ENCODE measurements at places on chromosomes 1 and 21.

- DNase-seq = no peak
Observed at GRCh38 chr1:108106775-108107174, 93.4 kb downstream of the SLC25A24 start.

- DNase-seq = no peak
Observed at GRCh38 chr1:77018761-77019160, 151.5 kb downstream of the ST6GALNAC5 start.

DNA sequence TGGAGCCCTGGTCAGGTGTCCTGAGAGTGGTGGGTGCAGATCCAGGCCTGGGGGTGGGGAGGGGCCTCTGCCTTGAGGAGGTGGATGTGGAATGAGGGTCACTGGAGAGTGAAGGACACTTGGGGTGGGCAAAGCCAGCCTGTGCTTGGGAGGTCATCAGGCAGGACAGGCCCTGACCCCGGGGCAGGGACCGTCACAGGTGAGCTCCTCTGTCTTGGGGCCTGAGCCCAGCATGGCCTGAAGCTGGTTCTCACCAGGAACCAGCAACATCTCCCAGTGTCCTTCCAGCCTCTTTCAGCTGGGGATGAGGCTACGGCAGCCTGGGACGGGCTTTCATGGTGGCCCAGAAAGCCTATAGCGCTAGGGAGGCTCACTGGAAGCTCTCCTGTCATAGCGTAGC lies 831 bp upstream of the KRTAP10-2 start:
- DNase-seq = no peak

GRCh38 chr1:53142226-53142853 lies at the start of gene SLC1A7:
Gene SLC1A7 (minus strand): TSS chr1:53142638. CDS start chr1:53142449, 189 bp downstream.
- DNase-seq = no peak

DNA sequence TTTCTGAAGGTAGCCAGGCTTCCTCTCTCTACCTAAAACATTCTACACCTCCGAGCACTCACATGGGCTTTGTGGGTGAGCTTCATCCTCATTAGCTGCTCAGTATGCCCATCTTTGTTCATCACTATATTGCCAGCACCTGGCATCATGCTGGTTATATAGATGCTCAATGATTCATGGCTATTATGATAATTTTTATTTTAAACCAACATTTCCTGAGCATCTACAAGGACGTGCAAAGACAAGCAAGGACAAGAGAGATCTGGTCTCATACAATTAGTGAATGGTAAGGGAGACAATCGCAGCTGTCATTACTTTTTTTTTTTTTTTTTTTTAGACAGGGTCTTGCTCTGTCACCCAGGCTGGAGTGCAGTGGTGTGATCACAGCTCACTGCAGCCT lies 11.3 kb upstream of the QSOX1 start:
- DNase-seq = no peak

- no peak for DNase-seq
Observed at GRCh38 chr1:67978890-67979516, 71.4 kb downstream of the DIRAS3 start.

- DNase-seq = no peak
Observed at GRCh38 chr1:74388855-74389254, 123.6 kb downstream of the LRRC53 start.

- no peak for DNase-seq
Observed at GRCh38 chr1:197808880-197809279, 33.6 kb upstream of the DENND1B start.

DNA sequence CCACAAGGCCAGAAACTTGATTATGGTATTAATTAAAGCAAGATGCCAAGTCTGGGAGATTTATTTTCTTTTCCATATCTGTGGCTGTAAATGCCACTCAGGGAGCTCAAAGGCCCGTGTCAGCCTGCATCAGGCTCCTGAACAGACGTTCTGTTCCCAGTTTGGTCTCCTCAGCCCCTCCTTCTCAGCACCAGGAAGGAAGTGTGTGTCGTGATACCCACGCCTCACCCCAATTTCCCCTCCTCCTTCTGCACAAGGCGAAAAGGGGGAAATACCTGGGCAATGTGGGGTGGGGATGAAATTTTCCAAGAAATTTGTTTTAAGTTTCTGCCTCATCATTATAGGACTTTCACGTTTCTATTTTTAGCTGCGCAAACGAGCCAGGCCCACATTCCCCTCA lies 112.0 kb downstream of the SYF2 start:
- DNase-seq = no peak

- DNase-seq = no peak
Observed at GRCh38 chr21:45309069-45309986, 21.6 kb upstream of the POFUT2 start.

GRCh38 chr1:213687832-213688231 lies 299.9 kb upstream of the PROX1 start:
- DNase-seq = no peak

DNA sequence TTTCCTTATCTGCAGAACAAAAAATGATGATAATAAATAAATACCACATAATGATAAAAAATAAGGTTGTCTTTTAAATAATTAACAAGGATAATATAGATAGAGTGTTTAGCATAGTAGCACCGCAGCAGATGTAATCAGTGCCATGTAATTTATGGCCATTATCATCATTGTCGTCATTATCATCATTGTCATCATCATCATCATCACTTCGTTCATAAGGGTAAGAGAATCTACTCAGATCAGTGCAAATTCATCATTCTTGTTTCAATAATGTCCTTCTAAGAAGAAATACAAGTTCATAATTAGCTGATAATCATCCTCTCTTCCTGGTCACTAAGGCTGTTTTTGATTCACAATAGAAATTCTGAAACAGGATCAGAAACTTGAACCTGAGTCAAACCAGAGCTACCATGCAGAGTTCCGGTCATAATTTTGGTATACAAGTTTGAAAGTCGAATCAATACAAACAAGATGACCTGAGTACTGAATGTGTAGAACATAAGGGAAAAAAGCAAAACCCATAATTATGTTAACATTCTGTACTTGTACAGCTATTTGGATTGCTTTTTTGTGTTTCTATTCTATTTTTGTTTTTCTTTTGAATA lies 172.0 kb downstream of the LRRC40 start:
- no peak for DNase-seq

GRCh38 chr1:75170011-75170410 lies 35.8 kb downstream of the LHX8 start:
- DNase-seq = no peak

DNA sequence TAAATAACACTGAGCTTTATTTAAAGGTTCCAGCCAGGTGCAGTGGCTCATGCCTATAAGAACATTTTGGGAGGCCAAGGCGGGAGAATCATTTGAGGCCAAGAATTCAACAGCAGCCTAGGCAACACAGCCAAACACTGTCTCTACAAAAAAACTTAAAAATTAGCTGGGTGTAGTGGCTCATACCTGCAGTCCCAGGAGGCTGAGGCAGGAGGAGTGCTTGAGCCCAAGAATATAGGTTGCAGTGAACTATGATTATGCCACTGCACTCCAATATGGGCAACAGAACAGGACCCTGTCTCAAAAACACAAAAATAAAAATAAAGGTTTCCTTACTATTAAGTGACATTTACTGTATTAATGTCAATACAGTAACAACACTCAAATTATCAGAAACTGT lies 2.1 kb downstream of the TAF12 start:
- DNase-seq = no peak

DNA sequence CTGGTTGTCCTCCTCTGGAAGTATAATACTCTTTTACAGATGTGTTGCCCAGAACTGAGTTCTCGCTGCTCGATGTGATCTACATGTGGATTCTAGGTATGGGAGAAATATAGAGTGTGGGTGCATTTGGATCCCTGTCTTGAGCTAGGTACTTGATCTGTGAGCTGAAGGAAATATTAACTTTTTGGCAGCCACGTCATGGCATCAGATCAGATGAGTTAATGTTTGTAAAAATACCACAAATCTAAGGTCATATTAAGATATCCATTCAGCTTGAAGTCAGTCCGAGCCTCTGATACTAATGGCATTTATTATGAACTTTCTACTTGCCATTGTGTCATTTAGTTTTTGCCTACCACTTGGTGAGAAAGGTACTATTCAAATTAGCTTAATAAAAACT lies 24.6 kb downstream of the MAPKAPK2 start:
- no peak for DNase-seq

DNA sequence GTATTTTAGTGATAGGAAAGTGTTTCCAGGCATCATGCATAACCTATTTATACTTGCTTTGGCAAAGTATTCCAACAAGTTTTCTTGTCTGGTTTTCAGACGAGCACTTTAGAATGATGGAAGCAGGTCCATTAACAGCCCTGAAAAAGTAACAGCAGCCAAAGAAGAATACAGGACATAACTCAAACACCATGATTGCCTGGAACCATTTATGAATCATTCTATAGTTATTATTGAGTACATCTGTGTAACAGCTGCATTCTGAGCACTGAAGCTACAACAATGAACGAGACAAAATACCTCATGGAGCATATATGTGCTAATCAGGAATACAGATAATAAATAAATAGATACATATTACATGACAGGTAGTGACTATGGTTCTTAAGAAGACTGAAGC lies 12.6 kb downstream of the IL10RB start:
- no peak for DNase-seq

- DNase-seq = no peak
Observed at GRCh38 chr1:11301601-11302000, 28.6 kb downstream of the UBIAD1 start.

DNA sequence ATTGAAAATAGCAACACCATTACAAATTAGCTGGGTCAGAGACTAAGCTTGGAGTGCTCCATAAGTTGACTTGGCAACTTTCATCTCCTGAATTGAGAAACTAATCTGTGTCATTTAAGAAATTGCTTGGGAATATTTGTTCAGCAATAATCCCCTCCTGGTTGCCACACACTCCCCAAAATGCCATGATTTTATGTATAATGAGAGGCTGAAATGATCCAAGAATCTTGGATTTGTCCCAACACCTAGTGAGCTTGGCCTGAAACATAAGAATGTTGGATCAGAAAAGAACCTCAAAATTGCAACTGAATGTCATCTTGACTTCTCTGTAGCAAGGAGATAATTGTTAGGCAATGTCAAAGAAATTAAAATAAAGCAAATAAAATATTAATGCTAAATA lies 805.9 kb upstream of the ADAMTS5 start:
- no peak for DNase-seq

DNA sequence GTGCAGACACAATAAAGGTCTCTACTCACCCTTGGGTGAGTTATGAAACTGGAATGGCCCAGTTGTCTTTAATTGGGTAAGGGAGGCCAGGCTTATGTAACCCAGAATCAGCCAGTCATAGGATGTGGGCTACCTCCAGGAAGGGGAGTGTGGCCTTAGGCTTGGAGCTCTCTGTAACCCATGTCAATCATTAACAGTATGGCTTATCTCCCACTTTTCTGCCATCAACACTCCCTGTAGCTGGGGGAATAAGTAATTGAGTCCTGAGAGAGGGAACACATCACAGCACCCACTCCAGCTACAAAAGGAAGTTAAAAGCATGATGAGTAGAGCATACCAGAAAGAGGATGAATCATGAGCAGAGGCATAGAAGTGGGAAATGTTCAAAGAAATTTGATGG lies 327.0 kb upstream of the DUSP10 start:
- DNase-seq = no peak

GRCh38 chr21:34180826-34181359 lies 107.5 kb downstream of the MRPS6 start:
- no peak for DNase-seq

DNA sequence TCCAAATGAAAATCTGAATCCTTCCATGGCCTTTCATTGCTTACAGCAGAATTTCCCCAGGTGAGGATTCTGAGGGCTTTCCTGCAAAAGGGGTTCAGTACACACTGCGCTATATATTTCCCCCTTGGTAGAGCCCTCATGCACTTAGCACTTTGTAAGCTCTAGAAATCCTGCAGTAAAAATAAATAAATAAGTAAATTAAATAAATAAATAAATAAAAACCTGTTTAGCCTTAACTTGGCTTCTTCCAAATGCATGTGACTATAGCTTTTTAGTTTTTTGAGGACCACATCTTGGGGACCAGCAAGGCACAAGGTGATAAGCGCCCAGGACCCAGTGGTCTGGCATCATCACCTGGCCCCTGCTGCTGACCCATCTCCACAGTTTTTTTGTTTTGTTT lies 3.2 kb upstream of the BMP8B start:
- no peak for DNase-seq

Data from activated CD4-positive, alpha-beta T cell treated with anti-CD3 and anti-CD28 coated beads for 24 hours (primary cell).